Activated naive CD4-positive, alpha-beta T cell (primary cell): ENCODE measurements at places on chromosomes 3 and 15.

DNA sequence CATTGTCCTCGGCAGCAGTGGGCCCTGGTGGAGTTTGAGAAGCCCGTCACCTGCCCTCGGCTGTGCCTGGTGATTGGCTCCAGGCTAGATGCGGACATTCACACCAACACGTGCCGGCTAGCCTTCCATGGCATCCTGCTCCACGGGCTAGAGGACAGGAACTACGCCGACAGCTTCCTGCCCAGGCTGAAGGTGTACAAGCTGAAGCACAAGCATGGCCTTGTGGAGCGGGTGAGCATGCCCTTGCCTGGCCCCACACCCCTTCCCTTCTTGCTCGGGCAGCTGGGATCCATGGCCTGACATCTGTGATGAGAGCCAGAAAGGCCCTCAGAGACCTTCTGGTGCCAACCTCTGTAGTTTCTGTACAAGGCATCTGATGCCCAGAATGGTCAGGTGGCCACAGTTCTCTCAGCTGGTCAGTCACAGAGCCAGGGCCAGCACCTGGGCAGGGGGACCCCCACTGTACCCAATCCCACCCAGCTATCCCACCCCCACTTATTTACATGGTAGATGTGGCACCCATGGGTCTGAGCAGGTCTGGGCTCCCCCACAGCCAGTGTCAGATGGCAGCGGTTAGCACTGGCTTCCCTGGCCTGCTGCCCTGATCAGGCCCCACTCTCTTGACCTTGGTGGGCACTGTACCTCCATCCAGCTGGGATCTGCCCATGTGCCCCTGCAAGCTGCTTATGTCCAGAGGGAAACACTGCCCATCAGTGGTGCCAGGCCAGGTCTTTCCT lies 124.9 kb downstream of the DNAJB8 start:
- DNase-seq, result no peak

DNA sequence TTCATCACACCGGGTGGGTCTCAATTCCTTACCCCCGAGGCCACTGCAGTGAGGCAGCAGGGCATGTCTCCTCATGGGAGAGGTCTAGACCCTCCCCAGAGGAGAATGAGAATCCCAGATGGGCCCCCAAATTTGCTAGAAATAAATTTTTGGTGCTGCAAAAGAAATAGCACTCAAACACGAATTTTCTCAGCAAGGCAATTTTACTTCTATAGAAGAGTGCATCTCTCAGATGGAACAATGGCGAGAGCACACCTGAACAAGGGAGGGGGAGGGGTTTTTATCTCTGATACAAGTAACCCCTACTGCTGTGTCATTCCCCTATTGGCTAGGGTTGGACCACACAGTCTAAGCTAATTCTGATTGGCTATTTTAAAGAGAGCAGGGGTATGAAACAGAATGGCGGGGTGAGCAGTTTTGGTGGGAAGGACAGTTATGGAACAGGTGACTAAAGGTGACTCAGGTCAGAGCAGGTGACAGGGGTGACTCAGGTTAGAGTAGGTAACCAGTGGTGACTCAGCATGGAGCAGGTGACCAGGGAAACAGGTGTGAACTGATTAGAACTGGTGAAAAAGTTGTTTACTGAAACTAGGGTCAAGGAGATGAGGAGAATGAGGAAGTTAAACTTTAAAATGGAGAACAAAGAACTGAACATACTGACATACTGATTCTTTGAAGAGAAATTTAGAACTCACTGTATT lies 93.0 kb upstream of the WNT7A start:
- no peak for DNase-seq

DNA sequence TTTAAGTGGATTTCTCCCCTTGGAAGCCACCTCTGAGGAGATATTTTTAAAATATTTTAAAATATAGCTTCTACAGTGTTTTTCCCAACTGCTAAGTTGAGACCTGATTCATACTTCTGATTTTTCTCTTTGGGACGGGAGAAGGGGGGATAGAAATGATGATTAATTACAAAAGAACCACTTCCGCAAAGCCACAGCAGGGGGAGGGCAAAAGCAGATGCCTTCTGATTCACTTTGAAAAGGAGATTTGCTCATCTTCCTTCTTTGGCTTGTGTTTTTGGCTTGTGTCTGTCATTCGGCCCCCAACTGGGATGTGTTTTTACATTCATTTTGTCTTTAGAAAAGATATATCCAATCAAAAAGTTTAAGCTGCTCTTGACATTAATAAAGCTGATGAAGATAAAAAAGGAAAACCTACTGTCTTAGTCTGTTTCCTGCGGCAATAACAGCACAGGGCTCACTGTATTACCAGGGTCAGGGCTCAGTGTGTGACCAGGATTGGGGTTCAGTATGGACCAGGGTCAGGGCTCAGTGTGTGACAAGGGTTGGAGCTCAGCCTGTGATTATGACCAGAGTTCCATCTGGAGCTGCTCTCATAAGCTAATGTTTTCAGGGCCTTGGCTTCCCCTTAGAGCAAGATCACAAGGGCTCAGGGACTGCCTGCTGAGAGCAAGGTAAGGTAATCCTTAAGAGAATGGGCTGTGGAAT lies 223.2 kb downstream of the MTHFS start:
- no peak for DNase-seq

DNA sequence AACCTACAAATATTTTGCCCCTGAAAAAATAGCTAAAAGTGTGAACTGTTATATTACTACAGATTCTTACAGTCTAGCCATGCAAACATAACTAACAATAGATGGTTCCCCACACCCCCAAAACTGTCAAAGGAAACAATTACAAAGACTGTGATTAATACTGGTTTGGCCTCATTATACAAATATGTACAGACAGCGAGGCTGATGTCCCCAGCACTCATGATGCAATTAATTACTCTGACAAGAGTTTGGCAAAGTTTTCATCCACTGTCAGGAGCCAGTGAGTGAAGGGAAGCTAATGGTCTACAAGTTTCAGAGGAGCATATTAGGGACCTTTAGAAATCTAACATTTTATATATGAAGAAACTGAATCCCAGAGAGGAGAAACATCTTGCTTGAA lies 61.0 kb downstream of the HMG20A start:
- DNase-seq, result no peak

- no peak for DNase-seq
Observed at GRCh38 chr3:111269777-111270176, 198.2 kb downstream of the NECTIN3 start.

- no peak for DNase-seq
Observed at GRCh38 chr3:59692117-59692516, 642.3 kb upstream of the CFAP20DC start.

DNA sequence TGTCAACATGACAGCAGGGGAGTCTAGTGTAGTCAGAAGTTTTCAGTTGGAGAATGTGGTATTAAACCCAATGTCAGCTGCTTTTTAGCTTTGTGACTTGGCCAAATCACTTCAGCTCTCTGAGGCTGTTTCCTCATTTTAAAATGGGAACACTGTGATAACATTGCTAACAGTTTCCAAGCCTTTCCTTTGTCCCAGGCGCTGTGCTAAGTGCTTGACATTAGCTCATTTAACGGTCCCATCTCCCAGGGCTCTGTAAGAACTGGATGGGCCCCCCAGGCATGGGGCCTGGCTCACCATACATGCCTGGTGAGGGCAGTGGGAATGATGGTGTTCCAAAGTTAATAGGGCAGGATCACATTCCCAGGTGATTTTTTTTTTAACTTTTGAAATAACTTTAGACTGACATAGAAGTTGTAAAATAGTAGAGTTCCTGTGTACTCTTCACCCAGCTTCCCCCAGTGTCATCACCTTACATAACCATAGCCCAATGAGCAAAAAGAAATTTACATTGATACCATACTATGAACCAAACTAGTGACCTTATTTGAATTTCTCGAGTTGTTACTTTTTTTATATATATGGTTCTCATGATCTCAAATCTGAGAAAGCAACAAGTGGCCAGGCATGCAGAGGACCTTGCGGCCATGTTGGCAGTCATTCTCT lies 7.7 kb downstream of the RASL12 start:
- no peak for DNase-seq

- no peak for DNase-seq
Observed at GRCh38 chr15:78751602-78751979, 59.7 kb downstream of the ADAMTS7 start.

DNA sequence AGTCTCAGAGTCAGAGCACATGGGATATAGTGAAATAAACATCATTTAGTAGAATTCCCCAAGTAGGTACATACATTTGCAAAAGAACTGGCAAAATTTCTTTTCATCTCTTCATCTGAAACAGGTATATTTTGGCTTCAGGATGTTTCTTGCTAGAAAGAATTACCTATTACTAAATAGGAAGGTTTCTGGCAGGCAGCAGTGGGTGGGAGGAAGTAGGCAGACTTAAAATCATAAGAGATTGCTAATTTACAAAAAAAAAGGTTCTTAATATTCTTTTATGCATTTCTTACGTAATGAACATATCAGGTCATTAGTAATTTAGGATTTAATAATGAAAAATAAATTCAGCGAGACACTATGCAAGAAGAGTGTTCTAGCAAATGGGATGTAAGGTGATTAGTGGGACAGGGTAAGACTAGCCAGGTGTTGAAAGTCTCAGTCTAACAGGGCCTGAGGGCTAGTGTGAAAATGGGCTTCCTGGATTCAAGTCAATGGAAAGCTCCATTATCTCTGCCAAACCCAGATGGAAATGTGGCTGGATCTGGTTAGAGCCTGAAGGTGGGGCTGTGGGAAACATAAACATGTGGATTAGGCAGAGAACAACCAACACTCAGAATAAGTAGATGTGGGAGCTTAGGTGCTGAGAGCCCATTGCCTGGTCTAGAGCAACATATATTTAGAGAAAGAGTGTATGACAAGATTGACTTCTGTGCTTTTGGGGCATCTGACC lies 127.4 kb upstream of the FEZF2 start:
- DNase-seq, result no peak

DNA sequence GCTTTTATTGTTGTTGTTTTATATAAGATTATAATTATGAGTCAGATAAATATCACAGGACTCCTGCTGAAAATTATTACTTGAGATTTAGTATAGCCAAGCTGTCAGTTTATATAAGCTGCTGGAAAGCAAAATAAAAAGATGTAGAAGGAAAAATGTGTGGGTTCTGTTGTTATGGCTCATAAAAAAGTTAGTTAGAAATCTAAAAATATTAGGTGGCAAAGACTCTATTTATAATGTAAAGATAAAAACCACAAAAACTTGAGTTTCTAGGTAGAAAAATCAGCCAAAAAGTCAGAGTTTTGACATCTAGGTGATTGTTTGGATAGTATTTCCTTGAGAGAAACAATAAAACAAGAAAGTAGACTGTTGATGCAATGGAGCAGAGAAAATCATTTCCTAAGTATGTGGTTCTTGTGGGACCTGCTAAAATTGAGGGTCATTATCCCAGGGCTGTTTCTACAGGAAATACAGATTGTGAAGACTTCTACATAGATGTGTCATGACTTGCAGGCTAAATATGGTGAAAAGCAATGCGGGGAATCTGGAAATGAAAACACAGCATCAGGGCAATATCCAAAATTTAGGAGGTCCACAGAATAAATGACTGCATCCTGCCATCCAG lies 1109.6 kb upstream of the CADM2 start:
- no peak for DNase-seq

DNA sequence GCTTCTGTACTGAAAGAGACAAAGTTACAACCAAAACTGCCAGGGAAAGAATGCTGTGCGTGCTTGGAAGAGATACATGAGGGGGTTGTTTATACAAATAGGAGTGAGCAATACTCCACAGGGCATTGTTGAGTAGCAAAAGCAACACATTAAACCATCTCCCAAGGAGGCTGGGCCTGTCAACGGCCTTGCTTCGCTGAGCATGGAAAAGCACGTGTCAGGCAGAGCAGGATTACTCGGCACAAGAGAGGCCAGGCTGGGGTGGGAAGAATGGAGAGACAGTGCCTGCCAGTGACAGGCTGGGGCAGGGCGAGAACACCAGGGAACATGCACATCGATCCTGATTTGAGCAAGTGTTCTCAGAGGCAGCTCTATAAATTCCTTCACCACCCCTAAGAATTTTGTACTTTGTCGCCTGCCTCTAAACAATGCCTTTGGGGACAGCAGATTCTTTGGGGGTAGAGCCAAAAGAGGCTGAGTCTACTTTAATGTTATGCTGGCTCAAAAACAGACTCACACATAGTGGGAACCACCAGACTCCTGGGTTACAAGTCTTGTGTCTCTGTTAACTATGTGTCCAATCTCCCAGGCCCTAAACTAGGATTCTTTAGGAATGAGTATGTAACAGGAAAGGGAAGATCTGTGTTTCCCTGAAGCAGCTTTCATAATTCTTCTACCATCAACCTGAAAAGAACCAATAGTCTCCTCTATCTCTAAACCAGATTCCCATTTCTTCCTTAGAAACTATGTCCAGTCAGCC lies 67.2 kb downstream of the LIPC start:
- no peak for DNase-seq

DNA sequence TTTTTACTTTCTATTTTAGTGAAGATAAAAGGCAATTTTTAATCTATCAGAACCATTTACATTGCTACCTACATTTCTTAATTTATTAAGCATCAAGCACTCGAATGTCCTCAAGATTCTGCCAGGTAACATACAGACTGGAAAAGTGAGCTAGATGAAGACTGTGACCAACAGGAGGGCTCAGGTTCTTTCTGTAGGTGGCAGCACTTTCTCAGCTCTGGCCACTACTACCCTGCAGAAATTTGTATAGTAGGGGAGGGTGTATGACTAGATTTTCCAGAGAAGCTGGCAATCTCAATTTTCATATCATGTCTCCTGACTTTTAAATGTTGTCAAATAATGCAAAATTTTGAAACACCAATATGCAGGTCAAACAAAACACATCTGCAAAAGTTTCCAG lies 165.0 kb upstream of the SUCLG2 start:
- no peak for DNase-seq

DNA sequence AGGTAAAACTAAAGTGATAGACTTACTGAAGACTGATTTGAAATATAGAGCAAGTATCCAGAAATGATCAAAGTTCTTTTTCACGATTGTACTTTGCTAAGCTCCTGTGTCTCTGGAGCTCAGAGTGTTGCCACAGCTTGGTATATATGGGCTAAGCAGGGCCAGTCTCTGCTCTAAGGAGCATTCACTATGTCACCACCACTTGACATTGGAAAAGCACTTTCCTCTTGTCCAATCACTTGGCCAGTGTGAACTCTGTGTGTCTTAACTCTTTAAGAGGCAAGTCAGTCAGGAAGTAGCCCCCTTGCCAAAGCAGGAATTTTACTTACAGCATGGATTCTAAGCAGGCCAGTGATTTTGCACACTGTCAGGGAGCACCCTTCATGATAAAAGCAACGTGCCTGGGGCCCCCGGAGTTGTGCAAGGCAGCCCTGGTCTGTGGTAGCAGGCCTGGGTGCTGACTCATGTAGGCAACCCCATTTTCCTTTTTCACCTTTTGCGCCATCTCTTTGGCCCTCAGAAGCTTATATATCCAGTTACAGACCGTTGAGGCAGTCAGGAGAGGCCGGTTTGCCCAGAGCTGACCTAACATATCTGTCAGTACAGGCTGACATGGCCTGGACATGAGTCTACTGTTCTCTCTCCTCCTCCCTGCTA lies 73.0 kb downstream of the HCN4 start:
- DNase-seq, result no peak

DNA sequence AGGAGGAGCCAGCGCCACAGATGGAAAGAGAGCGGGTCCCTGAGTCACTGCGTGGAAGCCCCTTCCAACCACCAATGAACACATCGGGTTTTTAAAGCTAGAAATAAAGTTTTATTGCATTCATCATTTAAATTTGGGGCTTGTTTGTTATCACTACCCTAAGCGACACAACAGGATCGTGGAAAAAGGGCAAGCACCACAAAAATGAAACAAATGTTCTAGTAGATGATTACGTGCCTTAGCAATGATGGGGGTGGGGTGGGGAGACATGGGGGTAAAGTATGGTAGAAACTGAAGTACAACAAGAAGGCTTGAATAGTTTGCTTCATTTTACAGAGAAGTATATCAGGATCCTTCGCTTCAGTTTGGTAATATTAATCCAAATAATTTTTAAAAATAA lies 221.6 kb upstream of the ATP10A start:
- DNase-seq, result no peak
